HEK293T (cell line): ENCODE measurements at places on chromosomes 3 and 15.
A peak's percentile ranks its signal among the peaks of the same experiment; 100 is the strongest.

DNA sequence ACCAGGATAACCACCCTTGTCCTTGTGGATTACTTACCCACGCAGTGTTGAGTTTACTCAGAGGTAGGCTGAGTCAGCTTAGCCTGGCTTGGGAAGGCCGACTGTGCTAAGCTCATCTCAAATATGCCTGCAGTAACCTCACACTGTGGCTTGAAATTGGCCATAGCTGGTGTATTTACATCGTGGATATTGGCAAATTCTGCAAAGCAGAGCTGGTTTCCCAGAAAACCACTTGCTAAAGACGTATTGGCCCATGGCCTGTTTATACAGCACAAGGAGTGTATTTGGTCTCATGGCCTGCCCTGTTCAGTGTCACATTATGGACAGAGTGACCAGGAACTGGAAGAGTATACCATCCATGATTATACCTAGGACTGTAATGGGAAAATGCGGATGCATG is 170.5 kb upstream of the UBE3A start:
- DNase-seq, result no peak

- no peak for DNase-seq
These were observed 1.3 kb downstream of the VGLL3 start for GRCh38 chr3:86989611-86990010.

DNA sequence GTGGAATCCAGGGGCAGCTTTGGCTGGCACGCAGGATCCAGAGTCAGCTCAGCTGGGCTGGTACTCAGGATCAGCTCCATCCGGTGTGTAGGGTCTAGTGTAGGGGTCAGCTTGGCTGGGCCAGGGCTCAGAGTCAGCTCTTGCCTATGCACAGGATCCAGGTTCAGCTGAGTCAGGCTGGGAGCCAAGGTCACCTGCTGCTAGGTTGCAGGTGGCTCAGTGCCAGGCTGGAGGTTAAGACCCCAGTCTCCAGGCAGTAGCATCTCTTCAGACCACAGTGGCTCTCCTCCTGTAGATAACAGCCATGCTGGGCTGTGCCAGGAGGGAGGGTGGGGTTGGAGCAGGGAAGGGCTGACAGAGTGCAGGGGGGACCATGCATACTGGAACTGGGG is 1.8 kb downstream of the HYAL3 start:
- no peak for DNase-seq

GRCh38 chr15:40808861-40809450 is 1.7 kb upstream of the DNAJC17 start:
- no peak for DNase-seq

DNA sequence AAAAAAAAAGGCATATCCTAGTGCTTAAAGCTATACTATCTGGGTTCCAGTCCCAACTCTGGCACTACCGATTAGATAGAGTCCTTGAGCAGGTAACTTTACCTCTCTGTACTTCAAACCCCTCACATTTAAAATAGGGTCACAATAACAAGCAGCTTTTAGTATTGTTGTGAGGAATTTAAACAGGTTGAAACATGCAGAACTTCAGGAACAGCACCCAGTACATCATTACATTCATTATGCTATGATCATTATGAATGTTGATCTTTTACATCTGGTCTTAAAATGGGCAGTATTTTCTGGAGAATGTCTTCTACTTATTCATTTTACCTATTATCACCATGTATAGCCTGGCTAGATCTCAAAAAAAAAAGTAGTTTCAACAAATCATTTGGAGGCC is 176.1 kb upstream of the CCDC54 start:
- no peak for DNase-seq

DNA sequence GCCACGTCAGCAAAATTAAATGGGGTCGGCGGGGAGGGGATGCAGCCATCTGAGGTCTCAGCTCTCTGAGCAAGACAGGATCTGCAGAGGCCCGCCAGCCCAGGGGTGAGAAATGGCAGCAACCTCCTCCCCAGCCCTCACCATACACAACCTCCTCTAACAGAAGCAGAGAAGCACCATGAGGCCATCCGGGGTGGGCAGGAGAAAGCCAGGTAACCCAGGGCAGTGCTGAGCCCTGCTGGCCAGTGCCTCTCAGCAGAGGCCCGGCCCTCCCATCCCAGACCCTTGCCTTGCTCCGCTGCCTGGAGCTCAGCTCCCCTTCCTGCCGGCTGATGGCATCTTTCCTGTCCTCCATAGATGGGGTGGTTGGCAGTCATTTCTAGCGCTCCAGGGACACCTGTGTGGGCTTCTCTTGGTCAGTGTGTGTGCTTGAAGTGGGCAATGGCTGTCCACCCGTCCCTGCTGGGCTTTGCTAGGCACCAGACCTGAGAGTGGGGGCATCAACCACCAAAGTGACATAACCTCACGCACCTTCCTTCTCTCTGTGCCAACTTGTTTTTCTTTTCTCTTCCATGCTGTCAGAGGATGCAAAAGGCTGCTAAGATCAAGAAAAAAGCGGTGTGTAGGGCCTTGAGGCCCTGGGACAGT is 175.8 kb downstream of the NSMCE3 start:
- no peak for DNase-seq

GRCh38 chr3:108486338-108486737 is 24.1 kb downstream of the MYH15 start:
- DNase-seq, result no peak

- no peak for DNase-seq
These were observed 449.5 kb upstream of the TBL1XR1 start for GRCh38 chr3:177646749-177647148.

DNA sequence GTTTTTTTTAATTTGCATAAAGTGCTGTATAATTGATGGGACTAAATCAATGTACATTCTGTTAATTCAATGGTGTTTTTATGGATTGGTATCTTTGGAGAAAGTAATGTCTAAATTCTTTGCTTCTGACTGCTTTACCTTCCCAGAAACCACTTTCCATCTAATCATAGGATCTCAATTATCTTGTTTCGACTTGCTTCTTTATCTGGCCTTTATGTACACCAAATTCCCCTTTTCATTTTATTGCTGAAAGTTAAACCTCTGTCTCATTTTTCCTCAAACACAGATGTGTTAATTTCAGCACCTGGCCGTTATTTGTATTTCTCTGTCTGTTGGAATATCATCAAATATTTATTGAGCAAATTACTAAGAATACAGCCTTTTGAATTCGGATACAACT is 287.3 kb upstream of the GBE1 start:
- DNase-seq, result no peak

DNA sequence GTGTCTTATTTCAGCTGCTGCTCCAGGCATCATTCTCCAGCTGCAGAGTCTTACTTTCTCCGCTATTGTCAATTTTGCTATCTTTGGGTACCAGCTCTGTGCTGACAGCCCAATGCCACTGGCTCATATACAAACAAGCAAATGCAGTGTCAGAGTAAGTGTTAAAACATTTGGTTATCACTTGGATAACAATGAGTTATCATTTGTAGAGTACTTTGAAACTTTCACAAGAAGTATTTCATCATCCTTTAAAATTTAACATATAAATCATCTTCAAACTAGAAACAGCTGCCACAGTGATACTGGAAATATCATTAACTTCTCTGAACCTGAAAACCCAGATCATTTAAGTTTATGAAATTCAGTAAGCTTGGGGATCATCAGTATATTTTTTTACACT is 13.8 kb downstream of the TSPAN3 start:
- DNase-seq, result no peak

DNA sequence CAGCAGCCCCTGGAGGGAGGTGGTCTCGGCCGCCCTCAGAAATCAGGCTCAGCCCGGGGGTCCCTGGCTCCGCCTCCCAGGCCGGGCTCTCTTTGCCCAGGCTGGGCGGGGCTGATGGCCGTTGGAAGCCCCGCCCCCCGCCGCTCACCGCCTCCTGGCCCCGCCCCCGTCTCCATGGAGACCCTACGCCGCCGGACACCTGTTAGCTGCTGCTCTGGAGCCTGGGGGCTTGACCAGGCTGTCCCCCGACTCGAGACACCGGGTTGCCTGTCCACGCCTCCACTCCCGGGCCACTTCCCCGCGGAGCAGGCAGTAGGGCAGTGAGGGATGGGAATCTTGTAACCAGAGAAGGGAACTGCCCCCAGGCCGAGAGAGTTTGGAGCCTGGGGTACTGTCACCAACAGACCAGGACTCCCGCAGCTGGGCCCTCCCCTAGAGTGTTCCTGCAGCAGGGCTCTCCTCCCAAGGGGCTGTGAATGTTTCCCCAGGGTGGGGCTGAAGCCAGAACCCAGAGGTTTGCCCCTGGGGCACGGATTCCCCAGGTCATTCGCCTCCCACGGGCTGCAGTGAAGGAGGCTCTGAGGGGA is 27.8 kb upstream of the RPL32 start:
- peak; percentile 66 for DNase-seq

- DNase-seq, result no peak
These were observed 38.6 kb upstream of the APH1B start for GRCh38 chr15:63238796-63239195.

DNA sequence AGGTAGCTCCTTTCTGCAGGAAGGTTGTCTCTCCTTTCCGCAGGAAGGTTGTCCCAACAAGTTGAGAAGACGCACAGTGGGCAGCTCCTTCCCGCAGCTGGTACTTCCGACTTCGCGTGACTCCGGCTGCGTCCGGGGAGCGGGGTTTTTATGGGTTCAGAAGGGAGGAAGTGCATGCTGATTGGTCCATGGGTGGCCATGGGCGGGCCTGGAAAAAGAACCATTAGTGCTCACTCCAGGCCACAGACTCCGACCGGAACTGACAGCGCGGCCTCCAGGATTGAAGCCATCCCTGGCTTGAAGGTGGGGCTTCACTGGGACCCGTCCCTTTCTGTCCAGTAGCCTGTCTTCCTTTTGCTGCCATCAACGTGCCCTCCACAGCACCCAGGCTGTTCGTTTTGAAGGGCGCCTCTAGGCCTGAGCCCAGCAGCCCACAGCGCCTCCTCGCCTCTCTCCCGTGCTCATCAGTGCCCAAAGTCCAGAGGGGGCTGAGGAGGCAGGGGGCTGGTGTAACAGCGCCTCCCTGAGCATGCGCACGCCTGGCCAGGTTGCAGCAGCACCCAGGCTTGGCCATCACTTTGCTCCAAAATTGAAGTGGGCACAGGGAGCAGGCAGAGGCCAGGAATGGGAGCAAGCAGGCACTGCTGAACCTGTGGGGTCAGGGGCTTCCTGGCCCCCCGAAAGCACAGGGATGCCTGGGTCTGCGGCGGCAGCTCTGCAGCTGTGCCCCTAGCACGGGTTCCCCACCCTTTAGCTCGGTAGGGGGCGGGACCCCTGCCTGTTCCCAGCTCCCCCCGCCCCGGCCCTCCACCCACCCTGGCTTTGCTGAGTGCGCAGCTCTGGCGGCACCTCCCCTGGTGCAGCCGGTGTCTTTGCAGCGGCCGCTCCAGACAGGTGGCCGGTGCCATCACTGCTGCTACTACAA is 330.6 kb upstream of the MCTP2 start:
- DNase-seq, result no peak

- DNase-seq, result no peak
These were observed 197.1 kb downstream of the MEX3B start for GRCh38 chr15:81848701-81849100.

- no peak for DNase-seq
These were observed 28.8 kb downstream of the SMAD3 start for GRCh38 chr15:67094001-67094826.

DNA sequence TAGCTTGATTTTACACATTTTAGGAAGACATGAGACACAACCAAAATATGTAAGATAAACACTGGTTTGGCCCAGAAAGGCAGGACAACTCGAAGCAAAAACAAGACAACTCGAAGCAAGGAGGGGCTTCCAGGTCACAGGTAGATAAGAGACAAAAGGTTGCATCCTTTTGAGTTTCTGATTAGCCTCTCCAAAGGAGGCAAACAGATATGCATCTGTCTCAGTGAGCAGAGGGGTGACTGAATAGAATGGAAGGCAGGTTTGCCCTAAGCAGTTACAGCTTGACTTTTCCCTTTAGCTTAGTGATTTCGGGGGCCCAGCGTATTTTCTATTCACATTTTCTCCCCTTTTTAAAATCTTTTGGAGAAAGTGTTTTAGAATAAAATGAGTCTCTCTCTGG is 74.7 kb downstream of the GLDN start:
- DNase-seq, result no peak

- DNase-seq, result no peak
These were observed 636.1 kb downstream of the MAGI1 start for GRCh38 chr3:65402597-65402996.

GRCh38 chr3:65052101-65052500 is 364.3 kb upstream of the ADAMTS9 start:
- no peak for DNase-seq

GRCh38 chr3:1717524-1717923 is 381.1 kb upstream of the CNTN4 start:
- DNase-seq, result no peak

- DNase-seq, result no peak
These were observed 246.2 kb downstream of the FEZF2 start for GRCh38 chr3:62127116-62127515.

GRCh38 chr3:42174679-42175385 is 83.7 kb downstream of the TRAK1 start:
- no peak for DNase-seq

DNA sequence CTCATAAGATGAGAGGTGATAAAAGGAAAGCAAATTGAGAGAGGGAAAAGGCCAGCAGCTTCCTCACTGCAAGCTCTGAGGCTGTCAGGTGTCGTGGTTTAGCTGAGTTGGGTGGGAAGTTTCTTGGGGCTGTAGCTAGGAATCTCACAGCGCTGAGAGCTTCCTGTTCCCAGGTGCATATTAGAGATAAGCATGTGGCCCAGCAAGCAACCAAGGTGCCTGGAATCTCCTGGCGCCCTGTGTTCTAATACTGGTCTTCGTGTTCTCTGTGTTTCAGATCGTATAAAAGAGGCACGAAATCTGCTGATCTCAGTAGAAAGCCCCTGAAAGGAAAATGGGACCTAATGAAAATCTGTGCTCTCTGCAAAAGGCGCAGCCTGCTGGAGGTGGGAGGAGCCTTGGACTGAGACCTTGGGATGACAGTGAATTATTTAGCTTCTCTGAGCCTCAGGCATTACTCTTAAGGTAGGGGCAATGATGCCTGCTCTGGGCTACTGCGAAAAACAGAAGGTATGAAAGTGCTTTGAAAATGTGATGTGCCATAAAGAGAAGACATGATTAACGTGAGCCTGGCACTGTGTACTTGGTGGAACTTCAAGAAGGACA is 499.9 kb downstream of the TBL1XR1 start:
- DNase-seq, result peak; percentile 15

DNA sequence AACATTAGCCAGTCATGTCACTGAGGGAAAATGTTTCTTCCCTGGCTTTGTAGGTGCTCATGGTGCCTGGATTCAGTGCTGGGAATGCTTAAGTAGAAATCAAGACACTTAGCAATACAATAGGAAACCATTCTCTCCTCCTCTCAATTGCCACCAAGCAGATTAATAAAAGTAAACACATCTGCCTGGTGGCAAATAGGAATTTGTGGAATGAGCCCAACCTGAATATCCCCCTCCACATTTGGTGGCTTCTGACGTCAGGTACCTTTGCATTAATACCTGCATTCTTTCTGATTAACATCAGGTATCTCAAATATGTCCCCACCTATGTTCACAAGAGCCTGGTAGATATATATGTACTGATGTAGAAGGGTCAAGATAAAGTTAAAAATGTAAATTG is 42.7 kb downstream of the PPP2R3A start:
- DNase-seq, result no peak

DNA sequence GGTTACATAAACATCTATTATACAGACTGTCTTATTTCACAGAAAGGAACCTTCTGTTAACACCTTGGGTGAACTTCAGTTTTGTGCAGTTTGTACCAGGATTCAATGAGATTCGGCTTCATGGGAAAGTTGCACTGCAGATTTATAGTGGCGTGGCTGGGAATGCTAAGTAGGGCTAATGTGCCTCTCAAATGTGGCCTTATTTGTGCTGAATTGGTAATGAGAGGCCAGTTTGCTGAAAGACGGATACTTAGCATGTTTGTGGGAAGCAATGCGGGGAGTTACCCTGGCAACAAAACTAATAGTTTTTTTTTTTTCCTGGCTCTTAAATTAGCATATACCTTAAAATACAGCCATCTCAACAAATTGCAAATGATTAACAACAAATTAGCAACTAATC is 28.6 kb upstream of the CEMIP start:
- DNase-seq, result no peak
